Choroid plexus epithelial cell (primary cell): ENCODE measurements at places on chromosomes 5 and 9.

DNA sequence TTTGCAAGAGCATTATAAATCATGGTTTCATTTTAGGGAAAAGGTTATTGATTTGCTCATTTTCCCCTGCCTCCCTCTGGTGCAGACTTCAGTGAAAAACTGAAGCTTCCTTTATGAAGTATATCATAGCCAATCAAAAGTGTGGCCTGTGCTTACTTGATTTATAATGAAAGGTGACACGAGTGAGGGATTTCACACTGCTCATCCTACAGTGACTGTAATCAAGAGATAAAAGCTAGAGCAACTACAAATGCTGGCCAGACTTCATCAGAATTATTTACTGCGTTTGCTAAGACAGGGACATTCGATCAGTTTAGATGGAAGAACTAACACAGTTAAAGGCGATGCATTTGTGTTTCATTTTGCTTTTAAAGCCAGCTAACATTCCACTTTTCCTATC, 151.5 kb downstream of the SV2C start:
- no peak for DNase-seq

GRCh38 chr5:83146441-83146840, 69.1 kb downstream of the XRCC4 start:
- DNase-seq, result no peak

GRCh38 chr9:1659363-1659690, 355.8 kb upstream of the SMARCA2 start:
- DNase-seq, result no peak

DNA sequence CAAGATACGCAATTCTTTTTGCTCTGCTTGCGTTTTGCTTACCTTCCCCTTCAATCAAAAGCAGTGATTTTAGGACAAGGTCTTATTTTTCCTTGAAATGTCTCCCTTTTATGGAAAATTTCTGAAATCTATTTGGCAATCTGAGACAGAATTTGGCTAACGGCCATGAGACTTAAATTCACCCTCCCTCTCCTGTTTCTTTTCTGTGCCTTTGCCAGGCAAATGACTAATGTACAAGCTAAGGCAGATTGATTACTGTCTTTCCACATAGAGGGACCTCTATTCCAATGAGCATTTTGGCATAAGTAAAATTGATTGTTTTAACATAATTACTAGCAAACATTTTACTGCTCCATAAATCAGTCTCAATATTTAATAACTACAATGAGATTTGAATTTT, 31.7 kb downstream of the FAM81B start:
- DNase-seq, result peak; percentile 37

- peak; percentile 45 for DNase-seq
Observed at GRCh38 chr5:17221843-17222636, 4.6 kb downstream of the BASP1 start.

DNA sequence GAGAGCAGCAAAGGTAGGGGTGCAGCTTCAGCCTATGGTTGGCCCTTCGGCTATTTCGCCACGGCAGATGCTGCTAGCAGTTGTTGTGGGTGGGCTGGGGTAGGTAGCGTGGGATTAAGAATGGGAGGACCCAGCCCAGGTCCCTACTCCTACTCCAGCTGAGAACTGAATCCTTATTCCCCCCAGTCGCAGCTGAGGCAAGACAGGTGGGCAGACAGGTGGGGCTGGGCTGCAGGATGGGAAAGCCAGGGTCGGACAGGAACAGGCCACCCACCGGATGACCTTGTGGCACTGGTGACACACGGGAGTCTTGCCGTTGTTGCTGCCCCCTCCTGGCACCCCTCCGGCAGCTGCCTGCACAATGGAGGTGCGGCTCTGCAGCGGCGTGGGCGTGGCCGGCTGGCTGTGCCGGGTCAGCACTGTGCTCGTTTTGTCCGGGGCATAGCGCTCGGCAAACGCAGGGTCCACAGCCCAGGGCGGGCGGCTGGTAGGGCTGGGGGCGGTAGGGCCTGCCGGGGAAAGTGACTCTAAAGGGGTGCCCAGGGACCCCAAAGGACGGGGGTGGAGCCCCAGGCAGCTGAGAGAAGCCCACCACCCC, 8.2 kb downstream of the PDLIM7 start:
- DNase-seq, result no peak

DNA sequence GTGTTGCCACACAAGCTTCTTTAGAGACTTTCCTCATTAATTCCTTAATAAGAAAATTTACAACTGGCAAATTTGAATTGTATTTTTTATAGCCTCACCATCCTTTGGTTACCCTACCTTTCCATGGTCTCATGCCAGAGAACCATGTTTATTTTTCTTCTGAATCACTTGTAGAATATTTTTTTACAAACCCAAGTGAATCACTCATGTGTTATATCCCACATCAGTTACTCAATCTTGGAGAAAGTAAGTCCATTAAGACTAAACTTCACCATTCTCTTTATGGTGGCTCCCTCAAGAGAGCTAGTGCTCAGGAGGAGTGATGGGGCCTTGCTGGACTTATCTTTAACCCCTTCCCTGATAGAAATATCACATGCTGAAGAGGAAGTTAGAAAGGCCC, 128.9 kb downstream of the SUSD1 start:
- DNase-seq, result peak; percentile 73

DNA sequence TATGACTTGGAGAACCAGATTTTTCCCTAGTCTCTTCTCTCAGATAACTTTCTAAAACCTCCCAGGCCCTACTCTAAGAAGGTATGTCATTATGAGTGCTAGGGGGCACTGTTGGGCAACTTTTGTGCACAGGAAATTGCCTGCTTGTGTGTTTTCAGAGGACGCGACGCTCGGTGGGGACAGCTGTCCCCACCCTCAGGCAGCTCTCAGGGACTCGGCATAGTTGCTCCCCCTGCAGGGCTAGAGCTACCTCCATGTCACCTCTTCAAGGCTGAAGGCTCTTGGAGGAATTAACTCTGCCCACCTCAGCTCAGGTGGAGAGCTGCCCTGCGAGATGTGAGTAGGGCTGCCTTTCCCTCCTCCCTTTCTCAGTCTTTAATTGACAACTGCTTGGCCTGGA, 10.2 kb upstream of the TIFAB start:
- peak; percentile 56 for DNase-seq

GRCh38 chr5:180604271-180604670, 13.0 kb upstream of the SCGB3A1 start:
- no peak for DNase-seq

- no peak for DNase-seq
Observed at GRCh38 chr5:87266914-87267573, 639 bp upstream of the RASA1 start.

- DNase-seq, result peak; percentile 63
Observed at GRCh38 chr5:180810959-180811622, 8.5 kb upstream of the MGAT1 start.
